ENCODE measurements at places on chromosomes 7 and 10. TPM values are rescaled to one million over a fixed set of nuclear protein-coding genes. Genes with fewer than 3 reads are reported as not detected.

The NME8 gene
- total RNA-seq = not detected

The PCGF6 gene
- 14.2 TPM for total RNA-seq

The GIMAP8 gene
- total RNA-seq = 0.07 TPM

The NKX2-3 gene
- not detected for total RNA-seq

The INSIG1 gene
- total RNA-seq = 184 TPM

The TNS3 gene
- total RNA-seq = 6.6 TPM

The ZCCHC24 gene
- 0.67 TPM for total RNA-seq

The SYT15B gene
- total RNA-seq = not detected

The LRRC61 gene
- total RNA-seq = 8.6 TPM

DNA sequence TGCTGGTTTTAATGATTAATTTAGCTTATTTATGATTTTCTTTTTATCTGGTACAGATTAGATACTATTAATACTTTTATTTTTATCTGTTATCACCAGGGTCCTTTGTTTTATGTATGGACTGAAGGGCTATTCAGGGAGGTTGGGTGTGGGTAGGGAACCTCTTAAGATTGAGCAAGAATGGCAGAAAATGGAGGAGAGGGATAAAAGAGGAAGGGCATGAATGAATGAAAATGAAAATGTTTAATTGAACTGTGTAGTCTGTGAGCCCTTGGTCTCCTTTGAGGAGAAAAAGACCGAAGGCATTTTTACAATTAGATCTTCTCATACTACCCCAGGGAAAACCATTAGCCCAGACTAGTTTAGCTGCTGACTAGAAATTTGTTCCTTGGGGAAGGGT is 93.1 kb downstream of the CDK14 start:
- DNase-seq = no peak

DNA sequence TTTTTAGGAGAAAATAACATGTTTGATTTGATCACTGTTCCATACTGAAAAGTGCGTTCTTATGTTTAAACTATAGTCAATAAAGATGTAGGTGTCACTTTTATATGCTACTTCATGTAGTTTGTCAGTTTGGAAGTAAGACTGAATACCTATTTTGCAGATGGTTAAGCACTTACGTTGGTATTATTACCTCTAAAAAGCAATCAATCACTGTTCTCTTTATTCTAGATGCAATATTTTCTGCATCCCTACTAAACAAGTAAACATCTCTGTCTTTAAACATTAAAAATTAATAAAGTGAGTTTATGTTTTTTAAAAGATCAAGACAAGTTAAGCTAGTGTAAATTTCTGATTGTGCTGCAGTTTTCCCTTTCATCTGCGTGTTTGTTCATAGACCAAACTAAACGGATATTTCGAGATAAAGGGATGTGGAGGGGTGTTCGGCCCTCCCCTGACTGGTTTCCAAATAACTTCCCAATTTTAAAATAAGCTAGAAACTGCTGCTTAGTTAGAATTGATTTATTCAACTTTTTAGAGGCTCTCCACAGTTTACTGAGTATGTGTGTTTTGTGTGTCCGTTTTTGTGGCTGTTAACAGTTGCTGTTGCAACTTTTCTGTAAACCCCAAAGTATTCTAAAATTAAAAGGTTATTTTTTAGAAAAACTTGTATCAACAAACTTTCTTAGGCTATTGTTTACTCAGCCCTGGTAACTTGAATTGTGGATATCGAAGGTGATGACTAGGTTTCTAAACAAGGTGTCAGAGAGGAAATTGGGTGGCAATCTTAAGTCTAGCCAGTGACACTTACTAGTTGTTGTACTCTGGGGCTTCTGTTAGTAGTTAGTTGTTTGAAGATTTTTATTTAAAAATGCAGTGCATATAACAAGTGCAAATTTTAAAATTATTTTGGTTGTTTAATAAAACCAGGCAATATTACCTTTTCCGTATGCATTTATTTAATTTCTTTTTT is 974 bp downstream of the KIF11 start:
- DNase-seq = peak; percentile 48

DNA sequence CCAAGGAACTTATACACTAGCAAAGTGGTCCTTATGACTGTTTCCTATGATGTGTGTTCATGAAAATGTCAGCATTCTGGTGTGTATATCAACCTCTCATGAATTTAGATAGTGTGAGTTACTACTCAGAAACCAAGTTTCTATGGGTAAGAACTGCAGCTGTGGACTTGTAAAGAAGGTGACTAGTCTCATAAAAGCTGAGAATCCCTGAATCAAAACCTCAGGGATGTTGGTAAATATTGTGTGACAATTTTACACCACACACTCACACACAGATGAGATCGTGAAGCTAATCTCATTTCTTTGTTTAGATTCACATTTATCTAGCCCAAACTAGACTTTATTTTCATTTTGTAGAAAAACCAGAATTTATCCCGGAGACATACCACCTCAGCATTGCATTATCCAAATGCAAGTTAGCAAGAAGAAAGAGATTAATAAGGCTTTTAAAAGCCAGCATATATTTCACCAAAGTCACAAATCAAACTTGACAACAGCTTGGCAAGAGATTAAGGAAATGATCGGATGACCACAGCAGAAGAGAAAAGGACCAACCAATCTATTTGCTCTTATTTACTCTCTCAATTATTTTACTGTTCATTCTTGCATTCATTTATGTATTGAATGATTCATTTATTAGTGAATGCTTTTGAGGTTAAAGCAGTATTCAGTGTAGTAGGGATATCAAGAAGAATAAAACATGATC is 92.9 kb downstream of the PLXDC2 start:
- DNase-seq = no peak

DNA sequence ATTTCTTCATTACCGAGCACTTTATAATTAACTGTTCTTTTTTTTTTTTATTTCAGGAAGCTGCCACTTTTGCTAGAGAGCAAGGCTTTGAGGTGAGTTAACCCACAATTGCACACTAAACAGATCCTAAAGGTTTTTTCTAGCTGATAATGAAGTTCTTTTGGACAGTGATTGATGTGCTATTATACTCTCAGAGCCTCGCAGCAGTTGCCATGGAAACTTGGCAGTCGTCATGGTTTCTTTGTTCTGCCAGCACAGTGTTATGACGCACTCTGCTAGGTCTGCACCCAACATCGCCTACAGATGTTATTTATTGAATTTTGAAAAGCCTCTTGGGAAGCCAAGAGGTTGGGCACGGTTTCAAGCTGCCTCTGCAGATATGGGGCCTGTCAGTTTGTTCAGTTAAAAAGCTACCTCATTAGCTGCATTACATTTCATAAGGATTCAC is 237.2 kb upstream of the KAT6B start:
- DNase-seq = peak; percentile 82

- DNase-seq = no peak
Observed at GRCh38 chr7:28112883-28113540, 67.6 kb downstream of the JAZF1 start.

GRCh38 chr7:107326061-107326460 is 143.8 kb upstream of the GPR22 start:
- no peak for DNase-seq

DNA sequence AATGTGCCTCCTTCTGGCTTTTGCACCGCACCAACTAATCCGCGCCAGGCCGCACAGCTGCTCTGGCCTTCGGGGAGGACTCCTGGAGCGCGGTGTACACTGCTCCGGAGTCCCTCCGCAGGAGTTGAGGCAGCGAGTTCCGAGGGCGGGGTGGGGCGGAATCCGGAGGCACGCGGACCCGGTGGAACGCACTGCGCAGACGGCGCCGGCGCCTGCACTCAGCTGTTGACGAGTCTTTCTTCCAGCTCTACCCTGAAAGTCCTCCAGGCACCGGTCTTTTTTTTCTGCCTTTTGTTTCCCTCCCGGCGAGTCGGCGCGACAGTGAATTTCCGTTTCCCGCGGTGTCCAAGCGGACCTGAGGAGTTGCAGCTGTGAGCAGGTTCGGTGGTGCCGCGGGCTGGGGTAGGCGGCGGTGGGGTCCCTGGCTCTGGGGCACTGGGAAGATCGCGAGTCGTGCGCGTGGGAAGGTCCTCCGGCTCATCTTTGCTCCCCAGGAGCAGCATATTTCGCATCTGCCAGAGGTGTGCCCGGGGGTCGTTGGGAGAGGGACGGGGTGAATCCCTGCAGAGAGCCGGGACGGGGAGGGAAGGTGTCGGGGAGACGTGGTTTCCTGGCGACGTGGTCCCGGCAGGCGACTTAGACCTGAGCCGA is 44.1 kb downstream of the SFTPD start:
- peak; percentile 52 for DNase-seq

DNA sequence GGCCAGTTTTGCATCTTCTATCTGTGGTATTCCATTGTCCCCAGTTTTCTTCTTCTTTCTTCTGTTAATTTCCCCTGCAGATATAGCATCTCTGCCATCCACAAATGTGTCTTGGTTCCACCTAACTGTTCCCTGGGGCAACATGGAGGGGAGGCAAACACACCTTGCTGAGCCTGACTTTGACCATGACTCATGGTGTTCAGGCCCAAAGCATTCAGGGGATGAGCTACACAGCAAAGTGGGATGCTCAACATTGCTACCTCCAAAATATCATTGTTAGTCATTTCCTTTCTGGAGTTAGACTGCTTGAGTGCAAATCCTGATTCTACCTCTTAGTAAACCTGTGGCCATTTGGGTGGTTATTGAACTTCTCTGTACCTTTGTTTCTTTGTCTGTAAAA is 542.7 kb downstream of the LRMDA start:
- DNase-seq = peak; percentile 34

- DNase-seq = no peak
Observed at GRCh38 chr10:123604506-123604905, 61.6 kb upstream of the GPR26 start.

DNA sequence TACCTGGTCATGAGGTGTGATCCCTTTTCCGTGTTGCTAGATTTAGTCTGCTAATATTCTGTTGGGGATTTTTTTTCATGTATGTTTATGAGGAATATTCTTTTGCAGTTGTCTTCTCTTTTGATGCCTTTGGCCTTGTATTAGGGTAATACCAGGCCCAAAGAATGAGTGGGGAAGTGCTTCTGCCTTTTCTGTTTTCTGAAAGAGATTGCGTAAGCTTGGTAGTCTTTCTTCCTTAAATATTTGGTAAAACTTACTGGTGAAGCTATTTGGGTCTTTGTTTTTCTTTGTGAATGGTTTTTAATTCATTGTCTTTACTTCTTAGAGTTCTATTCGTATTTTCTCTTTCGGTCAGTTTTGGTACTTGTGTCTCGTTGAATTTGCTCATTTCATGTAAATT is 51.1 kb downstream of the SHH start:
- no peak for DNase-seq

DNA sequence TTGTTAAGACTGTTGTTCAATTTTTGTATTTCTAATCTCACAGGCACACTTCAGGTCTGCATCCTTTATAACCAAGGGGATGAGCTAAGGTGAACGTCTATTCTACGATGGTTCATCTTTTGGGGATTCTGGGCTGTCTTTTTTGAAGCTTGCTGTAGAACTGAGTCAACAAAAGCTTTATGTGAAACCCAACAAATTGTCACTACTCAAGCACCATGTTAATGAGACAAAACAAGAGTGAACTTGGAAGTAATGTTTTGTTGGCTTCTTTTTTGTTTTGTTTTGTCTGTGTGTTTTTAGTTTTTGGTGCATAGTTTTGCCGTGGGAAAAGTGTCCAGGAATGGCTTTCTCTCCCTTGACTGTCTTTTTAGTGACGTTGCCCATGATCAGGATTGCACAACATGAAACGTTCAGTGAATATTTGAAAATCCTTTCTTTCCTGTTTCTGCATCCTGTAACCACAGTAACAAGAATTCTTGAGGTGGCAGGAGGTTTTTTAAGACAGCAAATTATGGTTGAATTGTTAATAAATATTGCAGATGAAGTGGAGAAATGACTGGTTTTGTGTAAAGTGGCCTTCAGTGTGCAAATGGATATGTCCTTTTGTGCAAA is 65.6 kb downstream of the WIPF3 start:
- DNase-seq = no peak

DNA sequence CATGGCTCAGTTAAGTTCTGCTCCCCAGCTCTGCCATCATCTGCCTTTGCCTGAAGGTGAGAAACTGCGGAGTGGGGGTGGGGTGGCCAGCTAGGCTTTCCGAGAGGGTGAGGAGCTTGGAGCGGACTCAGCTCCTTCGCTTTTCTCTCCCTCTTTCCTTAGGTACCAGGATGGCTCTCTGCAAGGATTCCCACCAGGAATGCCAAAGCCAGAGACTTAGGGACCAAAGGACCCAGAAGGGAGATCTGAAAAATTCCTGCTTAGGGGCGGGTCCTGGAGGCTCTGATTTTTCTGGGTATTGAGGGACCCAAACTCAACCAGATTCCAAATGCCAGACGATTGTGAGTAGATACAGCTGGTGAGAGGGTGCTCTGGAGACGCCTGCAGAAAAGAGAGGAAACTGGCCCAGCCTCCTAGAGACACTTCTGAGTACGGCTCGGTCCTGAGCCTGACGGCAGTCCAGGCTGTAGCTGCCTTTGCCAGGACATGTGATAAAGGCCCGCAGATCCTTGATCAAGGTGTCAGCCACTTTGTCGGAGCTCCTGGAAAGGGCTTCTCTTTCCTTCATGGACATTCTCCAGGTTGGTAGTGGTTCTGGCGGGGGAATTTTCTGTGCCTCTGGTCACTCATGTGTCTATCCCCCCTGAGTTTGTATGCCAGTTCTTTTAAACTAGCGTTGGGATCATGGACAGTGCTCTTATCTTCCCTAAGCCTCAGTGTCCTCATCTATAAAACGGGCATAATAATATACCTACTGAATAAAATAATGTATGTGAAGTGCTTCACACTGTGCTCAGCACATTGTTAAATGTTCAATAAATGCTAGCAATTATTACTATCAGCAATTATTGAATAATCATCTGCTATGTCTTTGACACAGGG is 42.5 kb upstream of the BTRC start:
- no peak for DNase-seq

- peak; percentile 75 for DNase-seq
Observed at GRCh38 chr10:60964257-60965235, 20.6 kb upstream of the RHOBTB1 start.

- DNase-seq = no peak
Observed at GRCh38 chr10:32951111-32951510, 6.9 kb downstream of the ITGB1 start.

GRCh38 chr7:108329514-108329913 is 126.7 kb downstream of the NRCAM start:
- no peak for DNase-seq

- DNase-seq = no peak
Observed at GRCh38 chr10:32995066-32995622, 37.1 kb upstream of the ITGB1 start.

- DNase-seq = no peak
Observed at GRCh38 chr7:122256046-122256445, 48.5 kb downstream of the FEZF1 start.

DNA sequence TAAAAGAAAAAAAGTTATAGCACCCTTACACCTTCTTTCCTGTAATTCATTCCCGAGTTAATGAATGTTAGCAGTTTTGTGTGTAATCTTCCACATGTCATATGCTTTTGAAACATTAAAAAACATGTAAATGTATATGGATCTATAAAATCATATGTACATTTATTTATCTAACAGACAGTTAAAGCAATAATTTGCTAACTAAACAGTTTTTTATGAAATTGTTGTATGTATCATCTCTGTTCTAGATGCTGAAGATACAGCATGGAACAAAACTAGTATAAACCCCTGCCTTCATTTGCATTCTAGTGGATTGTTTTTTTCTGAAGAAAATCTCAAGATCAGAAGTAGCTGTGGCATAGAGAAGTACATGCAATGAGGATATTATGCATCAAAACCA is 165.0 kb downstream of the POU6F2 start:
- DNase-seq = no peak

GRCh38 chr7:142606081-142606480 is 143.2 kb upstream of the PRSS1 start:
- DNase-seq = no peak
